NCI-H2029 treated with DMSO at 0.1 percent for 48 hours (cell line): ENCODE measurements at places on chromosomes 5 and 9.

DNA sequence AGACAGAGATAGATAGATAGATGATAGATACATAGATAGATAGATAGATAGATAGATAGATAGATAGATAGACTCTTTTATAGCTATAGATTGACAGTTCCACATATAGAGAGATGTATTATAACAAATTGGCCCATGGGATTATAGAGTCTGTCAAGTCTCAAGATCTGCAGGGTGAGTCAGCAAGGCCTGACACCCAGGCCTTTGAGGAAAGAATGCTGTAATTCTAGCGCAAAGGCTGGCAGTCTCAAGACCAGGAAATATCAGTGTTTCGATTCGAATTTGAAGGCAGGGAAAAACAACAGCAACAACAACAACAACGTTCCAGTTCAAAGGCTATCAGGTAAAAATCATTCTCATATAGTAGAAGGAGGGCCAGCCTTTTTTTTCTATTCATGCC, 339.2 kb upstream of the CDH9 start:
- DNase-seq = no peak

GRCh38 chr5:132657676-132658380, at the start of gene IL13:
IL13 (plus strand) TSS chr5:132658173; CDS start chr5:132658187, 14 bp downstream.
- no peak for DNase-seq

DNA sequence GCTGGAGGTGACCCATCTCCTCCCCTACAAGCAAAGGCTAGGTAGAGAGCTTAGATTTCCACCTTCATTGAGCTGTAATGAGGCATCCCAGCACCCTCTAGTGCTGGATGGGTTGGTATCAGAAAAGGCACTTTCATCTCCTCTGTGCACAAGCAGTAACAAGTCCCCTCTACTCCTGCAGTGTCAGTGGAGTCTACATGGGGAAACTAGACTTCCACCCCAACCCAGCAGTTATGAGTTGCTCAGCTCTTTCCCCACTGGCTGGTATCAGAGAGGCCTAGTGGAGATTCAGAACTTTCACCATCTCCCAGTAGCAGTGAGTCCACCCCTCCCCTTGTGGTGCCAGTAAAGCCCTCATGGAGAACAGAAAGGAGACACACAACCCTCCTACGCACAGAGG, 17.9 kb downstream of the FCN1 start:
- DNase-seq = no peak

DNA sequence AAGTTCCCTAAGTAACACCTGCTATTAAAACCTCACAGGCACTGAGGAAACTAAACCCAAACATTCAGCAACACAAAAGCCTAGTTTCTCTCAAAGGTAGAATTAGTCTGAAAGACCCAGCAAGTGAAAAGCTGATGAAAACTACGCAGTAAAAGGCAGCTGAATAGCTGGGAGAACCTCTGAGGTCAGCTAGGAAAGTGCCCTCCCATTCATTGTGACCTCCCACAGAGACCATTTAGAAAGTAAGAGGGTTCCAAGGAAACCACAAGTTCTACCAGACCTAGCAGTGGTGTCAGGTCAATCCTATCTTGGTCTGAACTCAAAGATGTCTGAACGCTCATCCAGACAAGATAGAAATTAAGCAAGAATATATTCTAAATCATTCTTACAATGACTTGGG, 144.7 kb downstream of the SSBP2 start:
- DNase-seq = no peak

GRCh38 chr5:66273121-66273520, 129.0 kb downstream of the SREK1 start:
- no peak for DNase-seq

DNA sequence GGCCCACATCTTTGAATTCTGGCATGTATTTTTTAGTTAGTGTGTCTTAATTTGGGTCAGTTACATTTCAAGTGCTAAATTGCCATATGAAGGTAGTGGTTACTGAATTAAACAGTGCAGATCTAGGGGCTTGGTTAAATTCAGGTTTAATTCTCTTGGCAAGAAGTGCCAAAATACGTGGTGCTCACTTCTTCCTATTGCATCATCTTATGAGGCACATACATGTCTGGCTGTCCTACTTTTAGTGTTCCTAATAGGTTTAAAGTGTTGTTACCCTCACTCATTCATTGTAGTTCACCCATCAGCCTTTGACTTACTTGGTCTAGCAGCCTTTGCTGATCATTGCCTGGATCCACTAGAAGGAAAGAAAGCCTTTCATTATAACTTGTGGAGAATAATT, 59.5 kb downstream of the RPS6 start:
- DNase-seq = no peak

DNA sequence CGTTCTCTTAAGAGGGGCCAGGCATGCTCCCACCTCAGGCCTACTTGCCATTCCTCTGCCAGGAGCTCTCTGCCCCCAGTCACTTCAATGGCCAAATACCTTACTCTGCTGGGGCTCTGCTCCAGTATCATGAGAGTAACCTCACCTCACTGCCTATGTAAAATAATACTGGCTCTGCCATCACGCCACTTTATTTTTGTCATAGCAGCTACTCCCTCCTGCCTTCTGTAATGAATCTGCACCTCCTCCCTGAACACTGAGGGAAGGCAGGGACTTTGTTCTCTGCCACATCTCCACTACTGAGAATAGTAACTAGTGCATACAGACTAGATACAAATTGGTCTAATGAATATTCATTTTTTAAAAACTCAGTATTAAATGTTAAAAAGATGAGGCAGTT, 33.8 kb downstream of the MACROH2A1 start:
- peak; percentile 11 for DNase-seq
